ENCODE measurements at places on chromosomes 1 and 21.

- no peak for DNase-seq
Measured at GRCh38 chr1:90724361-90724760, 7.3 kb upstream of the BARHL2 start.

- DNase-seq, result no peak
Measured at GRCh38 chr1:8567146-8567545, 249.2 kb downstream of the SLC45A1 start.

GRCh38 chr1:160813215-160813614 lies 17.2 kb downstream of the LY9 start:
- DNase-seq, result no peak

- no peak for DNase-seq
Measured at GRCh38 chr1:233424779-233425178, 97.3 kb downstream of the MAP3K21 start.

DNA sequence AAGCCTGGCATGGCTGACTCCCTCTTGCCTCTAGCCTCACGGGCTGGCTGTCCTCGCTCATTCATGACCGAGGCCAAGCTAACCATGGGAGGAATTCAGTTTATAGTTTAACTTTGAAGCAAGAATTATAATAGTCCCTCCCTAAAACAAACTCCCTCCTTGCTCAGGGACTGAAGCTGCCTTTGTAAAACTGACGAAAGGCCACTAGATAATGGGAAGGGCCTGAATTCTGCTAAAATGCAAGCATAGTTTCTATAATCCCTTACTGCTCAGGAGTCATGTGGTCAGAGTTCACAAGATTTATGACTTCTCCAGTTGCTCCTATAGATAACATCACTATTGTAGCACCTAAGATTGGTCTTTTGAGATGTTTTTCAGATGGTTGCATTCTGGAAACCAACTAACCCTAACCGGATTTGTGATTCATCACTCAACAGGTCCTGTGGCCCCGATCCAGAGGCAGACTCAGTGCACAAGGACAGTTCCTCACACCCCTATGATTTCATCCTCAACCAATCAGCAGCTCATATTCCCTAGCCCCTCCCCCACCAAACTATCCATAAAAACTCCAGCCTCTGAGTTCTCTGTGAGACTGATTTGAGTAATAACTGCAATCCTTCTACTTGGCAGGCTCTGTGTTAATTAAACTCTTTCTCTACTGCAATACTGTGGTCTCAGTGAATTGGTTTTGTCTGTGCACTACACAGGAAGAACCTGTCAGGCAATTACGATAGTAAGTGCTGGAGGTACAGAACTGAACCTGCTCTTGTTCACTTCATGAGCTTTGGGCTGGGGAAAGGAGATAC lies 26.4 kb downstream of the HHIPL2 start:
- no peak for DNase-seq

DNA sequence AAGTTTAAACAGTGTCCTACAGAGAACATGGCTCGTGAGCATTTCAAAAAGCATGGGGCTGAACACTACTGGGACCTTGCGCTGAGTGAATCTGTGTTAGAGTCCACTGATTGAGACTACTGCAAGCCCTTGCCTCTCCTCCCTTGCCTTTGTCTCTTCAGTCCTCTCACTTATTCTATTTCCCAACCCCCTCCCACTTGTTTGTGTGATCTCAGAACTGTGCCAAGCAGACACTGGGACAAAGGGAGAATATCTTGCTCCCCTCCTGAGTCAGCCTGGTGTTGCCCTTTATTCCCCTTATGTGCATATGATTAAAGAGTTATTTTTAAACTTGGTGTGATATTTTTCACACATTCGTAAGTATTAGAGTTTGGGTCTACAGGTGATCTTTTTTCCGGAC lies 11.1 kb upstream of the RPRD2 start:
- no peak for DNase-seq

DNA sequence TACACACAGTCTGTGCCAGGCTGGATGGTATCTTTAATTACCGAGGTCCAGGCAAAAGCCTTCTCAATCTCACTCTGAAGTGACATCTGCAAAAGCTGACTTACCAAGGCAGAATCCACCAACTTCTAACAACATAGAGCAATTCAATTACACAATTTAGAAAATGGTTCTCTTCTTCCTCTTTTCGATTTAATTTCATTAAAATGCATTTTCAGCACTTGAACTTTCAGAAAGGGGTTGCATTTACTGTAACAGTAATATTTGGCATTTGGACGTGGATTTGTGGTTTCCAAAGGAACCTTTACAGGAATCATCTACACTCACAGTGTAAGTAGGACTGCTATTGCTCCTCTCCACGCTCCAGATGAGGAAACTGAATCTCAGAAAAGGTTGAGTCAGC lies 53.3 kb downstream of the ERO1B start:
- DNase-seq, result no peak

DNA sequence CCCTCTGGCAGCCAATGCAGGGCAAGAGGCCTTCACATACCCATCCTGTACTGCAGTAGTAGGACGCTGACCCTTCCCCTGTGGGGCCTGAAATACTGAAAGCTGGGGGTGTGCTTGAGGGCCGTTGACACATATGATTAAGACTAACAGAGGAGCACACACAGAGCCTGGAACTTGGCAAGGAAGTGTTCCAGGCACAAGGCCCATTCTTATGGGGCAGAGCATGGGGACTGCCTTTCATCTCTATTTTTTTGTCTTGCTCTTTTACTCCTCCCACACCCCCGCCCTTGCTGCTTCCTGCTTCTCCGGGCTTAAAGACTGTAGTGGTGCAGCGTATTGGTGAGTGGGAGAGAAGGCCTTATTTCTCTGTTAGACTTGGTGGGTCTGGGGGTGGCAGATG lies 137.4 kb downstream of the BACH1 start:
- peak; percentile 20 for DNase-seq

- no peak for DNase-seq
Measured at GRCh38 chr1:160637821-160638539, 8.9 kb downstream of the SLAMF1 start.

DNA sequence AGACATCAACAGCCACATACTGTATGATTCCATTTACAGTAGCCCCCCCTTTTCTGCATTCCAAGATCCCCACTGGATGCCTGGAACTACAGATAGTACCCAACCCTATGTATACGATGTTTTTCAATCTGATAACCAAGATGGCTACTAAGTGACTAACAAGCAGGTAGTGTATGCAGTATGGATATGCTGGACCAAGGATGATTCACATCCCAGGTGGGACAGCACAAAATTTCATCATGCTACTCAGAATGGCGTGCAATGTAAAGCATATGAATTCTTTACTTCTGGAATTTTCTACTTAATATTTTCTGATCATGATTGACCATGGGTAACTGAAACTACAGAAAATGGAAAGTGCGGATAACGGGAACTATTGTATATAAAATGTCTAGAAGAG lies 30.0 kb upstream of the MRPS6 start:
- DNase-seq, result no peak

GRCh38 chr1:246566813-246567645 lies 773 bp downstream of the CNST start:
- DNase-seq, result peak; percentile 19

DNA sequence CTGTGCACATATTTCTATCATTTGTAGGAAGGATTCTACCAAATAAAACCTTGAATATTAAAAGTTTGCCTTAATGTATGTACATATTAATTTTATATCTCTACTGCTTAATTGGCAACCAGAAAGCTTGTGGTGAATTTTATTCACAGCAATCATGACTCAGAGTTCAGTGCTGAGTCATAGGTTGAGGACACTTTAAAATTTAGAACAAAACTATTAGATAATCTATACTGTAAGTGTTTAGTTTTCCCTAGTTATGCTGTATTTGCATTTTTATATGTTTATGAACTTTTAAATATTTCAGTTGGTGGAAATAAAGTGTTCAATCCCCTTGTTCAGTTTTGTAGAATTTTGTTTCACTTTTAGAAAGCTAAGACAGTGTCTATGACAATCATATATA lies 841.5 kb downstream of the KCNT2 start:
- DNase-seq, result no peak

GRCh38 chr1:225962440-225962975 lies 21.5 kb upstream of the LEFTY2 start:
- peak; percentile 20 for DNase-seq

DNA sequence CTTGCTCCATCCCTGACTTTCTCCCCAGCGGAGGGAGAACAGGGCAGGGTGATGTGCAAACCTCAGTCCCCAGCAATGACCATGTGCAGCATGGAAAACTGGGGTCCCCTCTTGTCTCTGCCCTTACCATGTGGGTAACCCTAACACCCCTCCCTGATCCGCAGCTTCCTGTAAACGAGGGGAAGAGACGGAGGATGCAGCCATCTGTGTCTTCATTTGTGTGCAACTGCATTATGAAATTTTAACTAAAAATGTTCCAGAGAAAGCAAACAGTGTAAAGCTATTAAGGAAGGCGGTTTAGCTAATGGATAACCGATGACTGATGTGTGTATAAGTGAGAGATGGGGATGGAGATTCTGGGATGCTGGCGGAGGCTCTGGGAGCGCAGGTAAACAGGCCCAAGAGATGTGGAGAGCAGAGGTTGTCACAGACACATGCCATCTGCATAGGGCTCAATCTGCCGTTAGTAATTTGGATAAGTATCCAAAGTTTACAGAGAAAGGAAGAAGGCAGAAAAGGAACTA lies 206.6 kb downstream of the DSCAM start:
- DNase-seq, result no peak

- no peak for DNase-seq
Measured at GRCh38 chr1:36847761-36848160, 186.6 kb downstream of the GRIK3 start.

DNA sequence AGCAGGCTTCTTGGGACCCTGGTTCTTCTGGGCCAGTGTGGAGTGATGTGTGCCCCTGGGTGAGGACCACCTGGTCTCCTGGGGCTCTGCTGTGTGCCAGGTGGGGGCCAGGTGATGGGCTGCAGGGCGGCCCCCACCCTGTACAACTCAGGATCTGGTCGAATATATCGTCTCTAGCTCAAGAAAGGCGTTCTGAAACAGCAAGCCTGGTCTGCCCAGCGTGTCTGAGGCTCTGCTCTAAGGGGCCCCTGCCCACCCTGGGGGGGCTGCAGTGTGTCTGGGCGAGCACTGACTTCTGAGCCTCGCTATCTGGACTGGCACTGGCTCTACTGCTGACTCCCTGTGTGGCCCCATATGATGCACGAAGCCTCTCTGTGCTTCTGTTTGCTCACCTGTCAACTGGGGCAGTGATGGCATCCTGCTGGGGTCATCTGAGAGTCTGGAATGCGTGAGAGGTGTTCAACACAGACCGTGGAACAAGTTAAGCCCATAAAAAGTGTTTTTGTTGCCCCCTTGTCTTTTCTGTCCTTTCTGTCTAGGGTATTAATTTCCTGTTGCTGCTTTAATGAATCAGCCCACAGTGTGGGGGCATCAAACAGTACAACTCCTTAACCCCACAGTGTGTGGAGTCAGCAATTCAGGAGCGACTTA lies 56.0 kb upstream of the TRAPPC10 start:
- DNase-seq, result no peak

DNA sequence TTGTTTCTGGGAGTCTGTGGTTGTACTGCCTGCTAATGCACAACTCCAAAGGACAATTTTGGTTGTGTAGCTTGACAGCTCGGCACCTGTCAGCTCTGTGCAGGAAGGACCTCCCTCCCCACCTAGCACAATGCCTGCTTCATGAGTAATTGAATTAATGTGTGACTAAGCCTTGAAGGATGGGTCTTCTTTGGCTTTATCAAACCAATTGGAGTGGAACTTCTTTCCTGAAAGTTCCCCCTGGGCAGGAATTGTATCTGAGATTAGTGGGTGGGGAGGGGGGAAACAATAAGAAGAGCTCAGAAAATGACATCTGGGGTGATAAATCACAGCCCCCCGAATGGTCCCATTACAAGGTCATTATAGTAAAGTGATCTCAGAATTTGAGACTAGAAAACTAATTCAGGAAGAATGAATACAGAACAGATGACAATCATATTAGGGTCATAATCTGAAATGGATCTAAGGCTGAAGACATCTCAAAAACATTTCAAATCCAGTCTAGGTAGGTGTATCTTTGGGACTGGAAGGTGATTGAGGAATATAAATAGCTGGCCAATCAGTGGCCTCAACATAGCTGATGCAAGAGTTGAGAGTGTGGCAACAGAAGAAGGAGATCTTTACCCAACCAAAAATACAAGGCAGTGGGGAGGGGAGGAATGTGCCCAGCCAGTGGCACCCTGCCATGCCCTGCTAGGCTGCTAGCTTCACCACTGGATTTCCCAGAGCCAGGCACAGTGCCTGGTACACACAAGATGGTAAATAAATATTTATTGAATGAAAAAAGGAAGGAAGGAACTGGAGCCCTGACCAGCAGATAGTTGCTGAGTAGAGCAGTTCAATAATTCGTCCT lies 10.1 kb upstream of the SESN2 start:
- no peak for DNase-seq

DNA sequence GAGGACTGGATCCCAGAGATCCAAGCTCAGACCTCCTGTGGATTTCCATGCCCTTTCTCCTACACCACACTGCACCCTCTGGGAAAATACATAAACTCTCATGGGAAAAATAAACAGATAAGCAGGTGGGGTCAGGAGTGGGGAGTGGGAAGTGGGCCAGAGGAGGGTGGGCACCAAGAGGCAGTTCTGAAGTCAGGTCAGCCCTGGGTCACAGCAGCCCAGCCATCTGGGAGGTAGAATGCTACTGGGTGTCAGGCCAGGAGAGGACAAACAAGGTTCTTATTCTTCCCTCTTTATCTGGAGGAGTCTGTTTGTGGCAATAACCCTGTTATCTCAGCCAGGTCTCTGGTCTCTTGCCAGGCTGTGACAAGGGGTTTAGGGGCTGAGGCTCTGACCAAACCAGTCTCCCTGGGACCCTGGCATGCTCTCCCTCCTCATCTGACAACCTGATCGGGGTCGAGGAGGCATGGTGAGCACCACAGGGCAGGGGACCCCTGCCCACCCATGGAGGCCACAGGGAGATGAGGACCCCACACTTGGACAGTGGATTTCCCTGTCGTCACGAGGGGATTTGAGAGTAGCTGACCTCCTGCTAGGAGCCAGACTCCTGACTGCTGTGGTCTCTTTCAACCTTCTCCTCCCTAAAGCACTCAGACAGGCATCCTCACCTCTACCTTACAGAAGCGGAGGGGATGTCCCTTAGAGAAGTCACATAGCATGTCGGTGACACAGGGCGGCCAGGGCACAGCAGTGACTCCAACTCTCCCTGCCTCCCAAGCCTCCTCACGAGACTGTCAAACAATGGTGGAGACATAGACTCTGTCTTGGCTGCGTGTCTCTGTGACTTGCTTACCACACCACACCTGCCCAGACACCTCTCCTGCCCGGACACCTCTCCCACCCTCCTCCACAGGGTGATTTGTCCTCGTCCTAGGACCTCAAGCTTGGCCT lies 51.3 kb upstream of the IFFO2 start:
- no peak for DNase-seq

DNA sequence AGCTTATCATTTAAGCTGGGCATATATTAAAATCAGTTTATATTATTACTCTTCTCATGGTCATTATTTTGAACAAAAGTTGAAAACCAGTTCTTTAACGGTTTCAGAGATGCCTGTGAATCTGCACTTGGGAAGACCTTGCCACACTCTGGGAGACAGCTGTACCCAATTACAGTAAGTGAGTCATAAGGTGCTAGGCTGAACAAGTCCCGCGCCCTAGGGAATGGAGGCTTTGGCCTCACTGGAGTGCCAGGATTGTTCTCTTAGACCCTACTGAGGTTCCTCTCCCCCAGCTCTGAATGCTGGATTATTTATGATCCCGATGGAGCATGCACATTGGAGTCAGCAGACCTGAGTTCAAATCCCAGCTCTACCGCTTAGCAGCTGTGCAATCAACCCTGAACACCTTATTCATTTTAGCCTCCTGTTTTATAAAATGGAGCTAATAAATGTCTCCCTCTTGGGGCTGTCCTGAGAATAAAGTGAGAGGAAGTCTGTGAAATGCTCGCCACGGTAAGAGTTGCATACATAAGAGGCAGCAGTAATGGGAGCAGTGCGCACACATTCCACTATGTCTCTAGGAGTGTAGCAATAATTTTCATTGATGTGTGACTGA lies 266.2 kb downstream of the FOXD2 start:
- no peak for DNase-seq

Measured in stimulated activated CD4-positive, alpha-beta T cell treated with anti-CD3 and anti-CD28 coated beads, Interleukin-15, amount 100 ng/mL, for 48 hours (primary cell).